ENCODE measurements at places on chromosomes 16 and 17.

- DNase-seq, result no peak
Observed at GRCh38 chr17:6756425-6757031, 682 bp downstream of the XAF1 start.

DNA sequence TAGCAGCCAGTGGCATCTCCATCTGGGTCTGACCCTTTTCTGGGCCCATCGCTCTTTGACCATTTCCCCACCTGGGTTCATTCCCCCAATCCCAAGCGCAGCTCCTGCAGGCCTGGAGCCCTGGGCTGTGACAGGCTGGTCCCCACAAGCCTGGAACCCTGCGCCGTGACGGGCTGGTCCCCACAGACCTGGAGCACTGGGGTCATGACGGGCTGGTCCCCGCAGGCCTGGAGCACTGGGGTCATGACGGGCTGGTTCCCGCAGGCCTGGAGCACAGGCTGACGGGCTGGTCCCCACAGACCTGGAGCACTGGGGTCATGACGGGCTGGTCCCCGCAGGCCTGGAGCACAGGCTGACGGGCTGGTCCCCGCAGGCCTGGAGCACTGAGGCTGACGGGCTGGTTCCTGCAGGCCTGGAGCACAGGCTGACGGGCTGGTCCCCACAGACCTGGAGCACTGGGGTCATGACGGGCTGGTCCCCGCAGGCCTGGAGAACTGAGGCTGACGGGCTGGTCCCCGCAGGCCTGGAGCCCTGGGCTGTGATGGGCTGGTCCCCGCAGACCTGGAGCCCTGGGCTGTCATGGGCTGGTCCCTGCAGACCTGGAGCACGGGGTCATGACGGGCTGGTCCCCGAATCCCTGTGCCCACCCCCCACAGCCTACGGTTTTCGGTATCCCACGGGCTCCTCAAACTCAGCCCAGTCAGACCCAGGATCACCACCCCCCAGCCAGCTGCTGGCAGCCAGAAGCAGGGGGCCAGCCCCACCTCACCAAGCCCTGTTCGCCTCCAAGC lies 16.6 kb downstream of the TMC6 start:
- DNase-seq, result no peak

- DNase-seq, result no peak
Observed at GRCh38 chr16:81198635-81199034, 39.9 kb upstream of the BCO1 start.

GRCh38 chr17:42460371-42460770 lies 1.7 kb downstream of the ATP6V0A1 start:
- no peak for DNase-seq

DNA sequence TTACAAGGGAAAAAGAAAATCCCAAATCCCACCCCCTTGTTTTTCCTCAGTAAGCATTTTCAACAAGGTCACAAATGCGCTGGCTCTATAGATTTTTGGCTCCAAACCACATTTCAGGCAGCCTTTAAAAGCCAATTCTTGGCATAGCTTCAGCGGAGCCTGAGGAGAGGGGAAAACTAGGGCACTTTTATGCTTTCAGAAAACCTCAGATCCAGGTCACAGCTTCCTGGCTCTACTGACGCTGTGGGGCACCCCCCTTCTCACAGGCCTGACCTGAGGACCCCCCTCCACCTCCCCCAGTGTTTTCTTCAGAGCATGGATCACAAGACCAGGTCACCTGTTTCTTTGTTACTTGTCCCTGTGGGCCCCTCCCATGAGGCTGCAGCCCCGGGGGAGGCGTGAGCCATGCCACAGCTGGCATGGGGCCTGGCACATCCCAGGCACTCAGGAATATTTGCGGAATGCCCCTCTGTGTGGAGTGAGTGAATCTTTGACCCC lies 30.1 kb upstream of the MTSS2 start:
- DNase-seq, result peak; percentile 85

DNA sequence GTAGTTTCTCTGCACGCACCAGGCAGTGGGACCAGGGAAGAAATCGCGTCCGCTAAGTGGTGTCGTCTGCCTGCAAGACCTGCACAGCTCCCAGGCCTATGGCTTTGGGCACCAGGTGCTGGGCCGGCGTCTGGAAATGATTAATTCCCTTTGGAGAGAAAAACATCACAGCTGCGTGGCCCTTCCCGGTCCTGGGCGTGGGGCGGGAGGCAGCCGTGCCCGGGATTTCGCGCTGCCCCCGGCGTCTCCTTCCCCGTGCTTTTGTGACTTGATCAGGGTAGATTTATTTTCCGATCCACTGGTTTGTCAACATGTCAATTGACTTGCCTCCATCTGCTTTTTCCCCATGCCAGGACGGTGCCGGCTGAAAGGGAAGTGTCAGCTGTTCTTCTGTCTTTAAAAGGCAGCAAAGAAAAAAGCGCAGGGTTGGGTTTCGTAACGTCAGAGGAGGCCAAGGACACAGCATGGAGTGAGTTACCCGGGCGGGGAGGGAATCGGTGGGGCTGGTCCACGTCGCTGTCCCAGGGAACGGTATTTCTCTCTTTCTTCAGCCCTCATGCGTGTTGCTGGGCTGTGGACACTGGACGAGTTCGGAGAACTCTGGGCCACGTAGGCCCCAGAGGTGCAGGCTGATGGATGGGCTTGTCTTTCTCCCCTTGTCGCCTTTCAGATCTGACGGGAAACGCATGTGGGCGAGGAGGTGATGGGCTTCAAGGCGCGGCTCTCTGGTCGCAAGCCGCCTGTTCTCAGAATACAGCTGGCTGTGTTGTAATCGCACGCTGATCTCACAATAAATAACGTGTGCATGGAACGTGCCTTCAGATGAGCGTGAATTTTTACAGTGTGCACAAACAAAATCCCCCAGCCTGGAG lies 188.1 kb upstream of the ZNF469 start:
- DNase-seq, result peak; percentile 54

DNA sequence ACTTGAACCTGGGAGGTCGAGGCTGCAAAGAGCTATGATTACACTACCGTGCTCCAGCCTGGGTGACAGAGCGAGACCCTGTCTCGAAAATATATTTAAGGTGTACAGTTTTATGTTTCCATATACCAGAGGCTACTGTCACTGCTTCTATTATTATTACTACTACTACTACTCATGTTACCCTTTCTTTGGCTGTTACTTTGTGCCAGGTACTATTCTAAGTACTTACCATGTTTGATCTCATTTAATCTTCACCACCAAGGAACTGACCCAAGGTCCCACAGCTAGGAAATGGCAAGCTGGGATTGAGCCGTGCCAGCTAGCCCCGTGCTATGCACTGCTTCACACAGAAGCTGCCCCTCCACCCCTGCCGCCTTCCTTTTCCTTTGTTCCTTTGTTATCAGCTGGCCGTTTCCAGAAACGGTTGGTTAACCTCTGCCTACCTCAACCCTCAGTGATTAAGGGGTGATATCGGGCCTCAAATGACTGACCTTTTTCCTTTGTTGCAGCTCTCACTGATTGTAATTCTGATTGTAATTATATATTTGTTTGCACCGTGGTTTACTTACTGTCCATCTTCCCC lies 78.4 kb downstream of the ABCC1 start:
- no peak for DNase-seq

- no peak for DNase-seq
Observed at GRCh38 chr17:44780845-44781480, 22.2 kb downstream of the ADAM11 start.

DNA sequence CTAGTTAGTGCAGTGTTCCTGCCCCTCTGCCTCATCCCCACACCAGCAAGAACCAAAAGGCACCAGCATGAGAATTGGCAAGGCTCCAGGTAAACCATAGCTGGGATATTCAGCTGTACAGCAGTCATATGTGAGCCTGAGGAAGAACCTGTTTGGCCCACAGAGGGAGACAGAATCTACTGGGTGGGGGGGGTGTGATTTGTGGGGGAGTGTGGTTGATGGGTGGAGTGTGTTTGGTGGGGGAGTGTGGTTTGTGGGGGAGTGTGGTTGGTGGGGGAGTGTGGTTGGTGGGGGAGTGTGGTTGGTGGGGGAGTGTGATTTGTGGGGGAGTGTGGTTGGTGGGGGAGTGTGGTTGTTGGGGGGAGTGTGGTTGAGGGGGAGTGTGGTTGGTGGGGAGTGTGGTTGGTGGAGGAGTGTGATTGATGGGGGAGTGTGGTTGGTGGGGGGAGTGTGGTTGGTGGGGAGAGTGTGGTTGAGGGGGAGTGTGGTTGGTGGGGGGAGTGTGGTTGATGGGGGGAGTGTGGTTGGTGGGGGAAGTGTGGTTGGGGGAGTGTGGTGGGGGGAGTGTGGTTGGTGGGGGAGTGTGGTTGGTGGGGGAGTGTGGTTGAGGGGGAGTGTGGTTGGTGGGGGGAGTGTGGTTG lies 19.5 kb downstream of the MINK1 start:
- DNase-seq, result peak; percentile 69

DNA sequence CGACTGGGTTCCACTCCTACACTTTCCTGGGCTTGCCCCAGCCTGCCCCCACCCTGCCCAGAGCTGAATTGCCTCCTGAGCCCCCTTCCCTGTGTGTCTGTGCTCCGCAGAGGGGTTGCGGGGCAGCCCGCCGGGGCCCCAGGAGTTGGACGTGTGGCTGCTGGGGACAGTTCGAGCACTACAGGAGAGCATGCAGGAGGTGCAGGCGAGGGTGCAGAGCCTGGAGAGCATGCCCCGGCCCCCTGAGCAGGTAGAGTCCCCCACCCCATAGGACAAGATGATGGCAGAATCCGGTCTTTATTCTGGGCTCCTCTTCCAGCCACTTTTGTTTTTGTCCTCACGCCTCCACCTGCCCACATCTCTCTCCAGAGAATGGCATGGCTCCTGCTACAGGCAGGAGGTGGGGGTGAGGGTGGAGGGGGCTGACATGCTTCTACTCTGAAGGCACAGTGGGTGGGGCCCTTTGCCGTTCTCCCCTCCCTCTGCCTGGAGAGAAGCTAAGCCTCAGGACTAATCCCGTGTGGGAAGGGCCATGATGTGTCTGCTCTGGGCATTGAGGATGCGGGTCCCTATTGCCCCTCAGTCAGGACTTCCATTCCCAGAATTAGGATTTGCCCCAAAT lies 3.5 kb downstream of the ACBD4 start:
- DNase-seq, result no peak

GRCh38 chr16:53949715-53950410 lies 245.9 kb downstream of the FTO start:
- no peak for DNase-seq

- no peak for DNase-seq
Observed at GRCh38 chr17:75207760-75208159, 2.3 kb downstream of the NUP85 start.
